ENCODE measurements at places on chromosomes 16 and 17.
A peak's percentile ranks its signal among the peaks of the same experiment; 100 is the strongest.

DNA sequence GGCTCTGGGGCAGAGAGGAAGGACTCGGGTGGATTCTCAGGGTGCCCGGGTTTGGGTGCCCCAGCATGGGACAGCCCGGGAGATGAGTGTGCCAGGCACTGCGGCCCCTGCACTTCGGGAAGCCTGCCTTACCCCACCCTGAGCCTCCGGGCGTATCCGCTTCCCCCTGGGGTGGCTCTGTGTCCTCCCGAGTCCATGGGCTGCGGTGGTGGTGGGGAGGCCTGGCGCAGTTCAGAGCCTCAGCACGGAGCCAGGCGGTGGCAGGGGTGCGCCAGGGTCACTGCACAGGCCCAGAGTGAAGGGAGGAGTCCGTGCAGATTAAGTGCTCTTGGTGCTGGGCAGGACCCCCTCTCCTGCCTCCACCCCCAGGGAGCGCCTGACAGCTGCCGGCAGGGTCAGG, 20.7 kb downstream of the MYBBP1A start:
- no peak for DNase-seq

DNA sequence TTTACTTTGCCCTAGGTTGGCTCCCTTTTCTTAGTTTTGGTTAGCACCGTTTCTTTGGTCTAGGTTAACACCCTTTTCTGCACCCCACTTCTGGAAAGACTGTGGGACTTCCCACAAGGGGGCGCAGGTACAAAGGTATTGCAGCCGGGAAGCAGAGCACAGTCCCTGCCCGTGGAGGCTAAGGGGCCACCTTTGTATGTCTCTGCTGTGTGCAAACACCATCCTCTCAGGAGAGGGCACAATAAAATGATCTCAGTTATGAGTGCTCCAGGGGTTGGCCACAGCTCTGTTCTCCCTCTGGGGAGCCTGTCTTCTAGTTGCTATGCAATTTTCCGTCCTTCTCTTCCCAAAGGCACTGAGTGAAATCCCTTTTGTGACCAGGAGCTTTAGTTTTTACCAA, 28.4 kb upstream of the TMC5 start:
- peak; percentile 4 for DNase-seq

DNA sequence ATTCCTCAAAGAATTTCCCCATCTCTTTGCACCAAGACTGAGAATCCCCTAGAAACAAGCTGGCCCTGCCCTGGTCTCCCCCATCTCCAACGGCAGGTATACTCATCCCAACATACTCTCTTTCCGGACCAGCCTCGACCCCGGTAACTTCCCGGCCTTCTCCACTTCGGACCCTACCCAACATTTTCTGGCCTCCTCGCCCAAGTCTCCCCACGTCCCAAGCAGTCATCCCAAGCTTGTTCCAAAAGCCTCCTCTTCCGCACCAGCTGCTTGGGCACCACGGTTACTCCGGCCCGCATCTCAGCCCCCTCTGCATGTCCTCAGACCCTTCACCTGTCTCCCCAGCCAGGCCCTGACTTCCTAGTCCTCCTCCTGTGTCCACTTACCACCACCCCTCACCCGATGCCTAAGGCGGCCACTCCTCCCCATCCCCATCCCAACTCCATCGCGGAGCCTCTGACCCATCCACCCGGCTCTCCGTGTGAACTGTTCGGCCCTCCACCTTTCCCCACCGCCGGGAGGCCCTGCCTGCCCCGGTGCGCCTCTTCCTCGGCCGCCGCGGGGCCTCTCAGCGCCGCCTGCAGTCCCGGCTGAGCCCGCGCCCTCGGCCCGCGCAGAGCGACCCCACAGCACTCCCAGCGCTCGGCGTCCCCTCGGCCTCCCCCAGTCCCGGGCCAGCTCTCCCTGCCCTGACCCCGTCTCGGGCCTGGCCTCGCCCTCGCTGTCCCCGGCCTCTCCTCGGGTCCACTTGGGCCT, 994 bp downstream of the PITPNA start:
- no peak for DNase-seq

GRCh38 chr17:61354895-61355874, 44.5 kb upstream of the TBX2 start:
- DNase-seq = no peak

DNA sequence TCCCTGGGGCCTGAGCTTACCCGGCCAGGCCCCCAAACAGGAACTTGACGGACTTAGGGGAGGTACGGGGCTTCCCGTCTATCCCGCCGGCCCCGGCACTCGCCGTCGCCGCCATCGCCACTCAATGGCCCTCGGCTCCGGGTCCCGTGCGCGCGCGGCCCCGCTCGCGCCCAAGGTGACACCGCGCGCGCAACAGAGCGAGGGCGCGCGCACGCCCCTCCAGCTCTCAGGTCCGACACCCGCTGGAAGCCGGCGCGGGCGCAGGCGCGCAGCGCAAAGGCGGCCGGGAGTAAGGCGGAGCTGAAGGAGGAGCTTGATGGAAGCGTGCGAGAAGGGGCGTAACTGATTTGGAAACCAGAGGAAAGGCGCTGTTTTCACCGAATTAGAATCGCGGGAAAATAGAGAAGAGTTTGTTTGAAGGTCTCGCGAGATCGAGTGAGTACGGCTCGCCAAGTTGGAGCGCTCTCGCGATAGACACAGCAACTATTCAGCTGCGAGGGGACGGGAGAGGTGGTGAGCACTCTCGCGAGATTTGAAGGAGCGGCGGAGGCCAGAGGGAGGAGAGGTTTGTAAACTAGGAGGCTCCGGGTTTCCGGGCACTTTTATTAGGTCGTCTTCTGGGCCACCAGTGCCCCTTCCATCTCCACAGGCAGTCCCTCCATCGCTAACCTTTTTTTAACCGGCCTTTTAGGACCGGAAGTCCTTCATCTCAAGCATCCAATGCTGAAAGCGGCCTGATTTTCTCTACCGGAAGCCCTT, at the start of the genes RNF167 and SLC25A11:
Gene RNF167 (plus strand): TSS at position 473 of the 759 bp plus-strand sequence. CDS start 642 bp downstream, outside the sequence.
Gene SLC25A11 (minus strand): TSS at position 251 of the 759 bp plus-strand sequence. CDS start 136 bp downstream, at position 115.
- peak; percentile 100 for DNase-seq

GRCh38 chr17:35161281-35161761, 13.7 kb downstream of the UNC45B start:
- no peak for DNase-seq

- DNase-seq = no peak
Measured at GRCh38 chr17:4331614-4332013, 34.9 kb downstream of the UBE2G1 start.

DNA sequence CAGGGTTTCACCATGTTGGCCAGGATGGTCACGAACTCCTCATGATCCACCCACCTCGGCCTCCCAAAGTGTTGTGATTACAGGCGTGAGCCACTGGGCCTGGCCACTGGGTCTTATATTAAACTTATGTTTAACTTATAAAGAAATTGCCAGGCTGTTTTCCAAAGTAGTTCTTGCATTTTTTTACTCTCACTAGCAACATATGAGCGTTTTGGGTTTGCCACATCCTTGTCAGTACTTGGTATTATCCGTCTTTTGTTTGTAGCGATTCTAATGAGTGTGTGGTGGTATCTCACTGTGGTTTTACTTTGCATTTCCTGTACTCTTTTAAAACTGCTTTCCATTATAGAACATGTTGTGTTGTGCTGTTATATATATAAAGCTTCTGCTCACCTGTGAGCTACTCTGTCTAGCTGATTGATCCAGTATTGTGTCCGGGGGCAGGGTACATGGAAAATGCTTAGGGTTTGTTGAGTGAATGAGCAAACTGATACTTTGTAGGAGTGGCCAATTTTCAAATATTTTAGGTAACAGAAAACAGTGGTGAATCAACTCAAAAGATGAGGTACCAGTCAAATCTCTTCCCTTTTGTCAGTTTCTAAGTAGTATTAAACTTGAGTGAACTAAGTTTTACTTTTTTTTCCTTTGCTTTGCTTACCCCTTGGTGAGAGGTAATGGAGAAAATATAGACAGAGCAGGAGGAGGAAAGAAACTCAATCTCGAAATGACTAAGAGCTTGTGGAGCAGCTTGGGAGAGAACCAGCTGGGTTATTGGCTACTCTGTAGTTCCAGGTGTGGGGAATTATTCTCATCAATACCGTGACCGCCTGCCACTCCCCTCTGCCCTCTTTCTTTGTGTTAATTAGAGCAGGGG, 75.8 kb downstream of the PITPNC1 start:
- no peak for DNase-seq

DNA sequence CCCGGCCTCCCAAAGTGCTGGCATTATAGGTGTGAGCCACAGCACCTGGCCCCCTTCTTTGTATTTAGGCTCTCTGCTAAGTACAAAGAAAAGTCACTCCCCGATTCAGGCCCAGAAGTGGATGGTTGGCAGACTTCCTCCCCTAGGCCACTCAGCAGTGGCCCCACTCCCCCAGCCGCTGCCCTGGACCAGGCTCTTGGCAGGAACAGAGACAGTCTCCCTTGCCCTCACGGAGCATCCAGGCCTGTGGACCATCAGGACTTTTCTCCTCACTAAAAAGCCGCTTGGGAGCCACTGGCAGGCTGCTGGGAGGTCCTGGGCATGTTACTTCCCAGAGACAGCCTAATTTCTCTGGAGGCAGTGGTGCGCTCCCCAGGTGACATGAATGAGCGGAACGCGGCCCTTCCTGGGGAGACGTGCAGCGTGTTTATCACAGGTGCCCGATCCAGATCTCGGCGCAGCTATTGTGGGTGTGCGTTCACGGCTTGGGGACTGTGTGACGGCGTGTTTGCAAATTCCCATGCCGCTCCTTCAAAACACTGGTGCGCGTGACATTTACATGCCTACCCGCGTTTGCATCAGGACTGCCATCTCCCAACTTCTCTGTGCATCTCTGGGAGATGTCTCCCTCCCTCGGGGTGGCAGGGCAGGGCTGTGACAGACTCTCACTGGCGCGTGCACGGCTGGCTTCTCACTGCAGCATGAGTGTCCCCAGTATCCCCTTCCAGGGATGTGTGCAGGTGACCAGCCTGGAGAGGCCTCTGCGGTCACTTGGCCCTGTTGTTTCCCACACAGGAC, 16.6 kb downstream of the WSCD1 start:
- DNase-seq = no peak

- DNase-seq = peak; percentile 62
Measured at GRCh38 chr17:81711814-81712467, at the start of gene SLC25A10. Gene SLC25A10, plus strand, starts transcription at chr17:81712284. Its CDS starts 143 bp downstream, at chr17:81712427.

- DNase-seq = no peak
Measured at GRCh38 chr17:28675490-28675889, 13.5 kb downstream of the SUPT6H start.

DNA sequence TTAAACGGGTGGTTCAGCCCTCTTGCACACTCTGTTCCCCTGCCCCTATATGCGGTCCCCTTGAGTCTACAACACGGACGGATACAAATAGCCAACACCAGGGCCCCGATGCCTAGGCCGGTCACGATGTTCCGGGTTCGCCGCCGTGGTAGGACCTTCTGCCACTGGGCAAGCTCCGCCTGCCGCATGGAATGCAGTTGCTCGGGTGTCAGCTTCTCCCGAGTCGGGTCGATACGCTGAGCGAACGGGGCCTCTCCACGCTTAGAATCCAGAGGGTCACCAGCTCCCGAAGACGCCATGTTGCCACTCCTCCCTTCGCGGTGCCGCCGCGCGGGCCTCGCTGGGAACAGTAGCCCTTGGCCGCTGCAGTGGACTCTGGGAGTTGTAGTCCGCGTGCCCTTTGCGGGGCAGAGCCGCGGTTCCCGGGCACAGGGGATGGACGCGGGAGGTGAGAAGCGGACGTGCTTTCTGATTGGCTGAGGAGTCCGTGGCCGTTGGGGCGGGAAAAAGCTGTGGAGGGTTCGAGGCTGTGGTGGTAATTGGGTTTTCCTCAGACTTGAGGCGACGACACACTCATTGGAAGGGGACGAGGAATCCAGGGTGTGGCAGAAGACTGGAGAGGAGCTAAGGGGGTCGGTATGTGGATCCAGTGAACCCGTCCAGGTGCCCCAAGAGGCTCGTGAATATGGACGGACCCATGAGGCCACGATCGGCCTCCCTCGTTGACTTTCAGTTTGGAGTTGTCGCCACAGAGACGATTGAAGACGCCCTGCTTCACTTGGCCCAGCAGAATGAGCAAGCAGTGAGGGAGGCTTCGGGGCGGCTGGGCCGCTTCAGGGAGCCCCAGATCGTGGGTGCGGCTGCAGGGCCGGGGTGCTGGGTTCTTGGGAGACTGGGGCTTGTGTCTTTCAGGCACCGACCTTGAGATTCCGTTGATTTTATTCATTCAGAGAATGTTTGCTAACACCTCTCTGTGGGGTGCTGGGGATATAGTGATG, at the start of the genes CNTD1 and COA3:
Gene CNTD1 (plus strand): TSS at position 479 of the 998 bp plus-strand sequence. CDS start 207 bp downstream, at position 686.
Gene COA3 (minus strand): TSS at position 322 of the 998 bp plus-strand sequence. CDS start 23 bp downstream, at position 299.
- peak; percentile 86 for DNase-seq

DNA sequence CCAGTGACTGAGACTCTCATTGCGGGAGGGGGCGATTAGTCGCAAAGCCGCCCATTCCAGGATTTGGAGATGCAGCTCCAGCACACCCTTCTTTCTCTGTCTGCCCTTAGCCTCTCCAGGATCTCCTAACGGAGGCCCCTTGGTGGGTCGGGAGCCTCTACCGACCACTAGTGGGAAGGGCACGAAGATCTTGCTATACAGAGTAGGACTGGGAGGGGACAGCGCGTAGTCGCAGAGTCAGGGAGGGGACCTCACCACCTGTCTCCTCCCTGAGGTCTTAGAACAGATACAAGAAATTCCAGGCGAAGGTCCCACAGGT, 588 bp upstream of the SMTNL2 start:
- DNase-seq = no peak

- peak; percentile 26 for DNase-seq
Measured at GRCh38 chr16:77657016-77657415, 65.3 kb upstream of the NUDT7 start.

DNA sequence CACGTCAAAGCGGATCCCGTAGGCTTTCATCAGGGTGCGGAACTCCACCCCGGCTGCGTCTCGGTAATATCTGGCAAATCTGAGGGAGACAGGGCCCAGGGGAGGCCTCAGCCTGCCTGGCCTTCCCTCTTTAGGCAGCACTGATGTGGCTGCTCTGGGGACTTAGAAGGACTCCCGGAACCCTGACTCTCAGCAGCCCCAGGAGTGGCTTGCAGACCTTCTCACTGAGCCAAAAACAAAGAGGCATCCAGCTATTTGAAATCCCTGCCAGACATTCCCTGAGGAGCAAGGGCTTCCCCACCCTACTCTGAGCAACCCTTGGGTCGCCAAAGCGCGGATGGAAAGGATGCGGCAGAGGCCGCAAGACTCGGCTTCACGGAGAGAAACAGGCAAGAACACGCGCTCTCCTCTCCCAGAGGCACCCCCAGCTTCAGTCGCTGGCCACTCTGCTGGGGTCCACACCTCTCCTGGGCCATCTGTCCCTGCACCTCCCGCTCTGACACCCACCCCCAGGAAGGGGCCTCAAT, 7.9 kb downstream of the P2RX5 start:
- DNase-seq = no peak
